Fibroblast of skin of abdomen (primary cell): ENCODE measurements at places on chromosomes 13 and 19.

GRCh38 chr19:49585023-49585422, 3.9 kb downstream of the PRRG2 start:
- DNase-seq = no peak

DNA sequence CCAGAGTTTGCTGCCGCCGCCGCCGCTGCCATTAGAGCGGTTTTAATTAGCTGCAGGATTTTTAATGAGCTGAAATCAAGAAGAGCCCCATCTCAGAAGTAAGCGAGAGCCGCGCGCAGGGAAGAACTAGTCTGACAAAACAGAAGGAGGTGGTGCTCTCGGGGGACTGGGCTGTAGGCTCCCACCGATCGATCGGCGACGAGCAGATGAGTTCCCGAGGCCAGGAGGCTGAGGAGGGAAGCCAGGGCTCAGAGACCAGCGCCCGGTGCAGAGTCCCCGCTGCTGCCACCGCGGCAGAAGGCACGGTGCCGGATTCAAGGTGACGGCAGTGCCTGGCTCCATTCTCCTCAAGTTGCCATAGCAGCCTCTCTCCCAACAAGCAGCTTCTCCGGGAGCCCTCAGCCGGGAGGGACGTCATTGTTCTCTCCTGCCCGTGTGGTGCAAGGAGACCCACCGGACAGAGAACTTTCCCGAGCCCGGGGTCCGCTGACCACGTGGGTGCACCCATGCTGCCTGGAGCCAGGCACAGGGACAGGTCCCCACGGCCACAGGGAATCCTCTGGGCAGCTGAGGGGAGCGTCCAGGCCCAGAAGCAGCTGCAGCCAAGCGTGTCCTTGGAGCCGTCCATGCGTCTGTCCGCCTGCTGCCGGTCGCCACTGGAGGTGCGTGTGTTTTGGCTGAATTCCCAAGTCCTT, 62.9 kb downstream of the CHST8 start:
- DNase-seq = no peak

DNA sequence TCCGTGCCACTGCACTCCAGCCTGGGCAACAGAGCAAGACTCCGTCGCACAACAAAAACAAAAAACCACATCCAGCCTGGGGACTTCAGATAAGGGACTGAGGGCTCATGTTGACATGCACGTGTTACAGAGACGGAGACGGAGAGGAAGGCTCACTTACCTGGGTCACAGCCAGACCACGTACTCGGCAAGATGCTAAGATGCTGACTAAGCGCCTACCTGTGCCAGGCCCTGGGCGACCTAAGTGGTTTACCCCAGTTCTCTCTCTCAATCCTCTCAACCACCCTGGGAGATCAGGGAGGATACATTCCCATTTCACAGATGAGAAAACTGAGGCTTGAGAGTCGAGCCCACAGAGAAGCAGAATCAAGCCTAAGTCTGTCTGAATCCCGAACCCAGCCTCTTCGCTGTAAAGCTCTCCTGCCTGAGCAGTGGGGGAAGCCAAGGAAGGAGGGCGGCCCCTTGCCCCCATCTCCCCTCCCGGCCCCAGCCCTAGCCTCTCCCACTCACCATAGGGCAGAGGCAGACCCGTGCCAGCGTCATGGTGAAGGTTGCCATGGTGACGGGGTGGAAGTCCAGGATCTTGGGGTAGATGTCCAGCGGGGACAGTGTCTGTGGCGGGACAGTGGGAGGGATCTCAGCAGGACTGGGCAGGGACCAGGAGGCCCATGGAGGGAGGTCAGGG, 13.5 kb downstream of the ERCC2 start:
- DNase-seq = no peak

DNA sequence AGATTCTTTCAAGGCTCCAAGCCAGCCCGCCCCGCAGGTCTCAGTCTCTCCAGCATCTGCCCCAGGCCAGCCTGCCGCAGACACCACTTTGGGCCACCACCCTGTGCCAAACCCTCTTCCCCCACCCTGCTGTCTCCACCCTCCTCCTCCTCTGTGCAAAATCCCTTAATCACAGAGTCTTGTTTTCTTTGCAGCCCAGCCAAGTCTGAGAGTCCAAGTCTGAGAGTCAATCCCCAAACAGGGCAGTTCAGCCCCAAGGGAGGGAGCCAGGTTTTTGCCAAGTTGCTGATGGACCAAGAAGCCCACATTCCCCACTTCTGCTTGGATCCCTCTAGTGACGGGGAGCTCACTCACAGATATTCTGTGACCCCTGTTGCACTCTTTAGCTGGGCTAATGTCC, 3.1 kb downstream of the ADAMTS10 start:
- DNase-seq = peak; percentile 38

GRCh38 chr13:78826312-78826711, 167.4 kb upstream of the OBI1 start:
- no peak for DNase-seq

DNA sequence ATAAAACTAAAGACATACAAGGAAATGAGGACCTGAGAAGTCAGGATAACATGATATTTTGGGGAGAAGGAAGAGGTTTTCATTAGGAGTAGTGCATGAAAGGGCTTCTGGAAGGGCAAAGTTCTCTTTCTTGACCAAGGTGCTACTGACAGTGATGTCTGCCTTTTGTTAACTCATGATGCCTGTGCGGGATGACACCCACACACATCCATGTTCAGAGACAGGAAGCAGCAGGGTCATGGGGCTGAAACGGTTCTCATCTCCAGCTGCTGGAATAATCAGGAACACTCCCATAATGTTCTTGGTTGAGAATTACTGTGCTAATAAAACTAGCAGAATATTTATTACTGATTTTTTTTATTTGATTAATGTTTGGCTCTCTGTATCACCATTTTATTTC, 29.1 kb downstream of the KCNC3 start:
- no peak for DNase-seq

DNA sequence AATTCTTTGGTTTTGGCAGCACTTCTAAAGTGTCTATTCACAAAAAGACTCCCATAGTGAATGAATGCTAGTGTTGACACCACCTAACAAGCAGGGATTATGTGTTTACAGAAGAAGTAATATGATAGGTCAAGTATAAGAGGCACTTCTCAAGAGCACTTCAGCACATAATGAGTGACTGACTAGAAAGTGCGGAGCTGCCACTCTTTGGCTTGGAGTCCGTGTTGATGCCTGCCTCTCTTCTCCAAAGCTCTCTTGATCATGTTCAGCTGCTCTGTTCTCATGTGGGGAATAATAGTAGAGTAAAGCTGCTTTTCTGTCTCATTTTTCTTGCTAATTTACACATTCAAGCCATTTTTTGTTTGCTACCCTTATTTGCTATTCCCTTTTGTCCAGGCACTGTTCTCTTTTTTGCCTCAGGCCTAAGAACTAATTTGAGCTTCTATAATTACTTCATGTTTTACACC, 22.7 kb upstream of the MAB21L1 start:
- DNase-seq = no peak

DNA sequence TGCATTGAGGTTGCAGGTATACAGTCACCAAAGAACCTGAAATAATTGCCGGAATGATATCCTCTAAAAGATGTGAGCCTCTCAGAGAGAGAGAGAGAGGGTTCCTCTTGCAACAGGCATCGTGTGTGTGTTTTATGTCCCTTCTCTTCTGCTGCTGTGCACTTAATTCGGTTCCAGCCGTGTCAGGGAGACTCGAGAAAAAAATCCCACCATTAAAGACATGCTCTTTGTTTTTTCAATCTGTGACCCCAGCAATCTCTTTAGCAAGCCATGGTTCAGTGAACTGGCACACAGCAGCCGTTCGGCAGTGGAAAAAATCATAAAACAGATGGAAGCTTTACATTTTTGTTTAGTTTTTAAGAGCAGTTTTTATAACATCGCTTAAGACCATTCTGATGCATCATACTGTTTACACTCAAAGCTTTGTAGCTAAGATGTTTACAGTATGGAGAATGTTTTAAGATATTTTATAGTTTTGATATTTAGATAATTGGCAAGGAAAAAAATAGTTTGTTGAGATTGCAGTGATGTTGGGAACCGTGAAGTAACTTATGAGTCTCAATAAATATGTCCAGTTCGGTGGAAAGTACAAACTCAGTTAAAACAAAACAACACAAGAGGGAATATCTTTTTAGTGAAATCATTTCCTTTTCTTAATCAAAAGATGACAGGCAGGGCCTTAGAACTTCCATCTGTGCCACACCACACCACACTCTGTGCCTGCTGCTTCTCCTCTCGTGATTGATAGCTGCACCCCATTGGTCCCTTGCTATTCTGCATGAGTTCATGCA, 31.2 kb upstream of the ZNF536 start:
- DNase-seq = peak; percentile 35

DNA sequence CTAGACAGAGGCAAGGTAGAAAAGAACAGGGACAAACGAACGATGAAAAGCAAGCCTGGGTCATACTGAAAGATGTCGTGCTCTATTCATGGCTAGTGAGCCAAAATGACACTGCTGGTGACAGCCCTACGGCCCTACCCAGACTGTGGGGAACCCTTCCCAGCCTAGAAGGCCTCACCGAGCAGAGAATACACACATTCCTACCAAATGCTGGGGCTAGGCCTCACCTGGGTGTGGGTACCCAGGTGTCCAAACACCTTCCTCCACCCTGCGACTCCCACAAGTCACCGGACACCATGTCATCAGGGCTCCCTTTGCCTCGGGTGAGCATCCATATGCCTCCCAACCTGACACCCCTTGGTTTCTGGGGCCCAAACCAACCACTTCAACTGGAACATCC, 85.3 kb upstream of the DOCK9 start:
- DNase-seq = no peak

DNA sequence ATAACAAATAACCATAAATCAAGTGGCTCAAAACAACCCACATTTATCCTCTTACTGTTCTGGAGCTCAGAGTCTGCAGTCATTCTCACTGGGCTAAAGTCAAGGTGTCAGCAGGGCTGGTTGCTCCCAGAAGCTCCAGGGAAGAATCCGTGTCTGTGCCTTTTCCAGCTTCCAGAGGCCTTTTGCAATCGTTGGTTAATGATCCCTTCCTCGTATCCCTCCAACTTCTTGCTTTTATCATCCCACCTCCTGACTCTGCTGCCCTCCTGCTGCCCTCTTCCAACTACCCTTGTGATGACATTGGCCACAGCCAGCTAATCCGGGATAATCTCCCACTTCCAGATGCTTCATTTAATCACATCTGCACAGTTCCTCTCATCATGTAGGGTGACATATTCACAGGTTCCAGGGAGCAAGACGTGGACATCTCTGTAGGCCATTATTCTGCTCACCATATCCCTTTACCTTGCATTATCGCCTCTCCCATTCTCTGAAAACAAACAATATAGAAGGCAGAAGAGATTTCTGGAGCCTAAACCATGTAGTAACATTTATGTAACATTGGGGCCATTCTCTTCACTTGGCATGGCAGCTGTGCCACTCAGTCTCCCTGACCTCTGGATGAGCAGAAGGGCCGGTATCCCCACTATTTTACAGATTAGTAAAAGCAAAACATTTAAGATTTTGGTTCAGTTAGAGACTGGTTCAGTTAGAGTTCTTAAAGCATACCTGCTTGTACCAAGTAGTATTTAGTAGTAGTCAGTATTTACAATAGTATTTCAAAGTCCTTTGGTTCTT, 53.5 kb downstream of the RFC3 start:
- DNase-seq = no peak

DNA sequence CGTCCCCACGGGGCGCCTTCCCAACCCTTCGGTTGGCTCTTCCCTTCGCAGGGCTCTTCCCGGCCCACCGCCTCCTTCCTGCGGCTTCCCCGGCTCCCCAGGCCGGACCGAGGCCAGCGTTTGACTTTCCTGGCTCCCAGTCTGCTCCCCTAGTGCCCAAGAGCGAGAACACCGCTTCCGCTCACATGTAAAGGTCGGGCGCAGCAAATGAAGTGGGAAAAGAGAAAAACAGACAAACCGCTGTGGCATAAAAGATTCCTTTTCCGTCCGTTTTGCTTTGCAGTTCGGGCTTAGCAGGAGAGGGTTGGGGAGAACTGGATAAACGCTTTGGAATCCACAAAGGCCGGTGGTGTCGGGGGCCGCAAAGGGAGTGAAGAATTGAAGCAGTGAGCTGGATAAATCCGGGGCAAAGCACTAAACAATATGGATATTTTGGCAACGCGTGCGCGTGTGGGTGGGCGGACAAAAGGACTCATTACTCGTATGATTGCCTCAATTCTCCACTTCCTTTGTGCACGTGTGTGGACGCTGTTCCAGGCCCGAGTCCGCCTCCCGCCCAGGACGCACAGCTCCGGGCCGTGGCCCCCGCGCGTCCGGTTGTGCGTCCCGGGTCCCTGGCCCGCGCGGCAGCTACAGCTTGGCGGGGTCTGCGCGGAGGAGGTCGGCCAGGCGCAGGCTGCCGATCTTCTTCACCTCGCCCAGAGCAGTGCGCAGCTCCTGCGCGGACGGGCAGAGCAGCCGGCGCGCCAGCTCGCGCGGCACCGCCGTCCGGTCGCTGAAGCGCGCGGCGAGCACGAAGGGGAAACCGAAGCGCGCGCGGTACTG, 8.6 kb upstream of the CDX2 start:
- peak; percentile 14 for DNase-seq

DNA sequence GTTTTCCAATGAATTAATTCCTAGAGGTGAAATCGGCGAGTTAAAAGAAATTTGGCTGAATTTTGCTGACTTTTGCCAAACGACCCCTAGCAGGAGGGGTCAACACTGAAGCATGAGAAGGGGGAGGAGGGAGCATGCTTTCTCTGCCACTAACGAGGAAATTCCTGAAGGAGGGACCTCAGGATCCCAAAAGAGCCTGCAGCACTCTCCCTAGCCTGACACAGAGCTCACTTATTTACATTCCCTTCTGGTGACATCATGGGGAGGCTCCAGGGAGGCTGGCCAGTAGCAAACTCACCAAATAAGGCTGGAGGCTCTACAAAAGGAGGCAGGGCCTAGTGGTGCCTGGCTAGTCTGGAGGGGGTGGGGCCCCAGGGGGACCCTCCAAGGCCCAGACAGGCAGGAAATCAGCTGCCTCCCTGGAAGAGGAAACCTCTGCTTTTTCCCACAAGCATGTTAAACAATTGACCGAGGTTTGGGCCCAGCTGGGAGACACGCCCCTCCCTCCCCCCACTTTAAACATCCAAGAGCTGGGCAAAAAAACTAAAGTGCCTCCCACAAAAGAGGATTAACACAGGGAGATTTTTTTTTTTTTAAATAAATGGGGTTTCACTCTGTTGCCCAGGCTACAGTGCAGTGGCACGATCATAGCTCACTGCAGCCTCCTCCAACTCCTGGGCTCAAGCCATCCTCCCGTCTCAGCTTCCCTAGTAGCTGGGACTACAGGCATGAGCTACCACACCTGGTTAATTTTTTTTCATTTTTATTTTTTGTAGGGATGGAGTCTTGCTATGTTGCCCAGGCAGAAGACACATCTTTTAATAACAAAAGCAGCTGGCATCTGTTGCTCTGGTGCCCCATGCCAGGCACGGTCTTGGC, 2.1 kb downstream of the DAPK3 start:
- peak; percentile 100 for DNase-seq

DNA sequence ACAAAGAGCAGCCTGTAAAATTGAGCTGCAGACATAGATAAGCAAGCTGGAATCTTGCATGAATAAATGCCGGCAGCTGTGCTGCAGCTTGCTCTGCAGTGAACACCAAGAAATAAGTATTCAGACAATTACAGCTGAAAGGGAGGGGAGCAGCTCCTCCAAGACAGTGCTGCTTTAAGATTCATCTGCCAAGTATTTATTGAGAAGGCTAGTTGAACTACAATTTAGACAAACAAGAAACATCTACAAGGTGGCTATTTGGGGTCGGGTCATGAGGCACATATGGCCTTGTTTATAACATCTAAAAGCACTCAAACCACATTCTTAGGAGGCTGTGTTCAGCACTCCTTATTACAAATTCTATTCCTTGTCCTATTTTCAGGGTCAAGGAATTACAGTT, 34.9 kb downstream of the ZNF726 start:
- no peak for DNase-seq
